Right renal pelvis (tissue), 4 donors: ENCODE measurements at places on chromosomes 16 and 17. TPM values are rescaled to one million over a fixed set of nuclear protein-coding genes. Genes with fewer than 3 reads are reported as not detected.

DNA sequence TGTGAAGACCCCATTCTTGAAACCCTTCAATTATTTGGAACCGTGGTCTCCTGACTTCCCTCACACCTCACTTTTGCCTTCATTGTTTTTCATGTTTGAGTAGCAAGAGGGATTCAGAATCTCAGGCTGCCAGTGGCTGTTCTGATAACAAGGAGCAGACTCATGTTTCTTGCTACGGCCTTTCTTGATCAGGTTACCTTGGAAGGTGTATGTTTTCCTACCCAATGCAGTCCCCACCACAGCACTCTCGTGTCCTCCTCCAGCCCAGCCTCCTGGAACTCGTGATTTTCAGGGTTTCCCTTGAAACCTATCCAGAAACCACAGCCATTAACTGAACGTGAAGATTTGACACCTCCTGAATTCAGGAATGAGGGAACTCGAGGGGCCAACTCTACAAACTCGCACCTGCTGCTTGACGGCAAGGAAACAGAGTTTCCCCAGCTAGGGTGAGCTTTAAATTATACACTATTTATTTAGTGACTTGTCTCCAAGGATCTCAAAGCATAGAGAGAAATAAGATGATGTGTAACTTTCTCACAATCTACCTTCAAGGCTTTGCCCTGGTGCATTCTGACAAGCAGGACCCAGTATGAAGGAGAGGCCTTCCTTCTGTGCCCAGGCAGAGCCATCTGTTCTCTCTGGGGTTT is 1.6 kb downstream of the ZFHX3 start:
- no peak for DNase-seq

GRCh38 chr16:55009581-55009980 is 78.9 kb downstream of the IRX5 start:
- no peak for DNase-seq

DNA sequence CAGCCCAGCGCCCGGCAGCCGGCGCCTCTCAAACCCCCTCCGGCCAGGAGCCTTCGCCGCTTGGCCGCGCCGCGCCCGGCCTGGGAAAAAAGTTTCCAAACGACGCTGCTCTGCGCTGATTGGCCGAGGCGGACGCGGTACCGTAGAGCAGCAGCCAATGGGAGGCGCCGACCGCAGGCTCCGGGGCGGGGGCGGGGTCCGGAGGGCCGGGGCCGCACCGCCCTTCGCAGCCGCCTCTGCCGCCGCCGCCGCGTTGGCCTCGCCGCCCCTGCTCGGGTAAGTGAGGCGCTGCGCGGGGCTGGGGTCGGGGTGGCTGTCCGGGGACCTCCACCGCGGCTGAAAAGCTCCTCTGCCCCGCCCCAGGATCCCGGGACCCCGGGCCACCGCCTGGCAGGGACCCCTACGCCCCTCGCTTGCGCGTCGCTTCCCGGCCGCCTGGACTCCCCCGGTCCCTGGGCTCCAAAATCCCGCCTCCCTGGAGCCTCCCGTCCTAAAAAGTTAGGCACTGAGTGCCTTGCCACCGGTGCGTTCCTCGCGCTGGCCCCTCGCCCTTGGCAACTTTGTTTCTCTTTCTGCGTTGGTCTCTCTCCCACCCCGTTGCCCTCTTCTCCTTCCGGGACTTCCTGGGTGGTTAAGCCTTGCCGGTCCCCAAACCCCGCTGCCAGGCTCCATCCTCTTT is at the start of gene NDE1:
Gene NDE1, plus strand, starts transcription at position 227 of the 679 bp plus-strand sequence. CDS start 14,534 bp downstream, outside the sequence.
- peak; percentile 83 for DNase-seq

GRCh38 chr17:81898029-81898866 is 3.8 kb upstream of the NPB start:
- no peak for DNase-seq

GRCh38 chr17:13128676-13129075 is 110.8 kb upstream of the ELAC2 start:
- no peak for DNase-seq

- DNase-seq = no peak
Measured at GRCh38 chr17:15926039-15926740, 18.7 kb upstream of the ADORA2B start.

GRCh38 chr16:2236337-2237101 is at the start of gene DNASE1L2:
Gene DNASE1L2 (plus strand): TSS chr16:2236444. CDS start chr16:2236817, 373 bp downstream.
- DNase-seq = no peak

DNA sequence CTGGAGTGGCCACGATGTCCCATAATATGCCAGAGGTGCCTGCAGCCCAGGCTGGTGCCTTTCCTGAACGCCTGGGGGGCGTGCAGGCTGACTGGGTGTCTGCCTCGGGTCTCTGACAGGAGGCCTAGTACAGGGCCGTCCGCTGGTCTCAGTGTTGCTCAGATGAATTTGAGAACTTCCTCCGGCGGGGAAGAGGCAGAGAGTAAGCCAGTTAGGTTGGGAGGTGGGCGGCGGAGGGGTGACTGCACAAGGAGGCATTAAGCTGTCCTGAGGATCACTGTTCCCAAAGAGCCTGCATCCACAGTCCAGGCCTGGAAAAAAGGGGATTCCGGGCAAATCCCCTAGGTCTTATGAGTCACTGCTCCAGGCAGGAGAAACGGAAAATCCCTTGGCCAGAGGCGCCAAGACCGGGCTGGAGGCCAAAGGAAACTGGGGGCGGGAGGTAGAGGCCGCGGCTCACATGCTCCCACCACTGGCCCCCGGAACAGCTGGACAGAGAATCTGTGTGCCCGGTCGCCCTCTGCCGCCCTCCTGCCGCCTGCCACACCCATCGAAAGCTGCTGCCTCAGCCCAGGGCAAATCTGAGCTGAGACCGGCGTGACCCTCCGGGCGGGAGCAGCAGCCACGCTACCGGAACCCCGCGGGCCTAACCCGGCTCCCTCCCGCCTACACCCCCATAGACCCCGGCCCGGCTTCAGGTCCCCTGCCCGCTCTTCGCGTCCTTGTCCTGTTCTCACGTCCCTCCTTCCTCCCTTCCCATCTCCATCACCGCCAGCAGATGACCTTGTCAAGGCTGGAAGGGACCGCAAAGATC is 1.2 kb downstream of the TRIM47 start:
- no peak for DNase-seq

DNA sequence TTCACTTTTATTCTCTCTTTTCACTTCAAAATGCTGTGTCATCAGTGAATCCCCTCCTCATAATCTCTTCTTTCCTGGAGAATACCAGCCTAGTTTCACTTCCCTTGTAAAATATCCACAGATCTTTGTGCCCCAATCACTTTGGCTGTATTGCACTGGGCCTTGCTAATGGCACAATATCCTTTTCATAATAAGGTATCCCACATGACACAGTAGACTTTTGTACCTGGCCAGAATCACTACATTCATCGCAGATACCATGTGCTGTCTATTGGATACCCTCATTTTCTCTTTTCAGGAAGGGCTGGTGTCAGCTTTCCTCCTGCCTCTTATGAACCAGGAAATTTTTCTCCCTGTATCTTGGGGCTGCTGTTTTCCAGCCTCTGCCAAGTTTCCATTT is 25.7 kb upstream of the TOX3 start:
- DNase-seq = no peak

GRCh38 chr17:8798846-8799569 is at the start of gene MFSD6L:
Gene MFSD6L (minus strand): TSS chr17:8799365. CDS start chr17:8799120, 245 bp downstream.
- no peak for DNase-seq

DNA sequence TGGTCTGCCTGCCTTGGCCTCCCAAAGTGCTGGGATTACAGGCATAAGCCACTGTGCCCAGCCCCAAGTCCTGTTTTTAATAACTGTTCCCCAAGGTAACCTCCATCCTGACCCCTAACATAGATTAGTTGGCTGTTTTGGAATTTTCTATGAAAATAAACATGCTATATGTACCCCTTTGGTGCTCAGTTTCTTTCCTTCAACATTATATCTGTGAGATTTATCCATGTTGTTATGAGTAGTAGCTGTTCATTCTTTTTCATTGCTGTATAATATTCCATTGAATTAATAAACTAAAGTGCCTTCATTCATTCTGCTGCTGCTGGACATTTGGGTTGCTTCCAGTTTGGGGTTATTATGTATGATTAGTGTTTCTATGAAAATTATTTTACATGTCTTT is 26.3 kb upstream of the FMNL1 start:
- DNase-seq = no peak

- DNase-seq = no peak
Measured at GRCh38 chr16:56606476-56607108, 1.8 kb upstream of the MT2A start.

DNA sequence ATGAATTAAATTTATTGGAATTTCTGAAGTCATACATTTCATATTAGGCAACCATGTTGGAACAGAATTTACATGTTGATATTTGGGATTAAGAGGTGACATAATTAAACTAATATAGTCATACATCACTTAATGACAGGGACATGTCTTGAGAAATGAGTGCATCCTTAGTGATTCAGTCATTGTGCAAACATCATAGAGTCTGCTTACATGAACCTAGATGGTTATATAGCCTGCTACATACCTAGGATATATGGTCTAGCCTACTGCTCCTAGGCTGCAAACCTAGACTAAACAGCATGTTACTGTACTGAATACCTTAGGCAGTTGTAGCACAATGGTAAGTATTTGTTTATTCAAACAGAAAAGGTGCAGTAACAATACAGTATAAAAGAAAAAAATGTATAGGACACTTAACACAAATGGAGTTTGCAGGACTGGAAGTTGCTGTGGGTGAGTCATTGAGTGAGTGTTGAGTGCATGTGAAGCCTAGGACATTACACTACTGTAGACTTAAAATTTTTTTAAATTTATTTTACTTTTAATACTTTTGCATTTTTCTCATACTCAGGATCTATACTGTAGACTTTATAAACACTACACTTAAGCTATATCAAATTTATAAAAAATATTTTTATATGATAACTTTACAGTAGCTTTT is 85.6 kb downstream of the OMG start:
- no peak for DNase-seq

- DNase-seq = no peak
Measured at GRCh38 chr16:11258553-11259492, 2.8 kb upstream of the SOCS1 start.

GRCh38 chr16:74759564-74759963 is 15.1 kb downstream of the FA2H start:
- no peak for DNase-seq

DNA sequence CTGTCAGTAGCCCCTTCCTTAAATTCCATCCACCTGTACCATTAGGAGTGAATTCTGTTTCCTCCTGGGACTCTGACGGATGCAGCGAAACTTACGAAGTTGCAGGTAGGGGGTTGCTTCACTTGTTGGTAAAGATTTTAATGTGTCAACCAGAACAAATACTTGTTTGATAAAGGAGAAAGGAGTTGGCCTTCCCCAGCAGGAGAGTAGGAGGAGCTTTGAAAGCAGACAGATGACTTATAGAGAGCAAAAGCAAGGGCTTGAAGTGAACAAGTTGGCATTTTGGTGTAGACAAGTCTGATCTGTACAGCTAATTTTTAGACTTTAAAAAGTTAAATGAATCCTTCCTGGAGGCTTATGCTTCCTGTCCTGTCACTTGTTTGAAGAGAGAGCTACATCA is 38.1 kb upstream of the PMFBP1 start:
- no peak for DNase-seq

GRCh38 chr17:18224387-18225120 is 881 bp upstream of the LLGL1 start:
- DNase-seq = peak; percentile 20

GRCh38 chr17:57111386-57111785 is 26.3 kb downstream of the AKAP1 start:
- no peak for DNase-seq

DNA sequence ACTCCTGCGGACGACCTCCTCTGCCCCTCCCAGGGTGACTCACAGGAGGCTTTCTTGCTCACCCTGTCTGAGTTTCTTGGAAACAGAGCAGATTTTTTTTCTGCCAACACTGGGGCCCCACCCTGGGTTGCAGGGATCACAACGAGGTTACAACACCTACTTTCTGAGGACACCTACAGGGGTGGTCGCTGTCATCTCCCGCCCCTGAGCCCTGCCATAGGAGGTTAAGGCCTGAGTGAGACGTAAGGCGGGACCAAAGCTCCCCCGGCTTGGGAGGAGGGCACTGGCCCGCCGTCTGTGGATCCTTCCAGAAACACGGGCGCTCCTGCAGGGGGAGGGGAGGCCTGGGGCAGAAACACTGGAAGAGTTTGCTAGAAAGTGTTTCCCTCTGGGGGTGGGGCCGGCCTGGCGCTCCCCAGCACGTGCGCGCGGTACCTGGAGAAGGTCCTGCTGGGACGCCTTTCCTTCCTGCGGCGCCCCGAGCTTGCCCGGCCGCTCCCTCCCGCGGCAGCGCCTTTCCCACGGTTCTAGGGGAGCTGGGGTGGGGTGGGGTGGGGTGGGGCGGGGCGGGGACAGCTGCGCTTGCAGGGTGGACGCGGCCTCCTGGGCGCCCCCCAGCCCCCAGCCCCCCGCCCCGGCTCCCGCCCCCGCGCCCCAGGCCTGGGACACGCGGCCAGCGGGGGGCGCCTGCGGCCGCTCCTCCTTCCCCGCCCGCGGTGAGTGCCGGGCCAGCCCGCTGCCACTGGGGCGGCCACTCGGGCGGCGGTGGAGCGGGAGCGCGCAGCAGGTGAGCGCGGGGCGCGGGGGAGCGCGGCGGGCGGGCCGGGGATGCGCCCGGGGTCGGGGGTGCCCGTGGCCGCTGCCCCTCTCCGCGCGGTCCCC is 20.7 kb upstream of the ADCY7 start:
- no peak for DNase-seq

DNA sequence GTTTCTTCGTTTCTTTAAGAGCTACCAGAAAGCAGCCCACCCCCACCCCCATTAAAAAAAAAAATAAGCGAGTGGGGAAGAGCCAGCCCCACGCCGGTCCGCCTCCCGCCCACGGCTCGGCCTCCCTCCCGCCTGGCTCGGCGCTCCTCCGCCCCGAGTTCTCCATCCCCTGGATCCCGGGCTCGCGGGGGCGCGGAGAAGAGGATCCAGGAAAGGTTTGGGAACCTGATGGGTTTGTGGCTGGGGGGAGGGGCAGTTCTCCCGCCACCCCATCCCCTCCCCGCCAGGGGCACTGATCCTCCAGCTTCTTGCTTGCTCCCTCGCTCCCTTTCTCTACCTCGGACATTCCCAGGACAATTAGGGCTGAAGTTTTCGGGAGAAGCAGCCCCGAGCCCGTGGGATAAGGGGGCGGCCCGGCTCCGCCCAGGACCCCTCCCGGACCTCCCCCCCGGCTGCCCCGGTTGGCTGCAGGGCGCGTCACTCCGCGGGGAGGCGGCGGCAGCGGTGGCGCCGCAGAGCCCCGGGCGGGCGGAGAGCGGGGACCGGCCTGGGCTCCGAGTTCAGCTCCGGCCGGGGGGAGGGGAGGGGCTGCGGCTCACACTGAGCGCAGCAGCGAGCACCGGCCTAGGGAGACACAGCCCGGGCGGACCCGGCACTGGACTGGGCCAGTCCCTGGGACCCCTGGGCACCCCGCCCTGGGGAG is 1.0 kb upstream of the SALL1 start:
- peak; percentile 90 for DNase-seq

GRCh38 chr16:59567496-59567895 is 833.4 kb upstream of the GOT2 start:
- no peak for DNase-seq

Gene SECTM1
- polyA plus RNA-seq = 1.6 TPM

Gene PLA2G10
- 0.20 TPM for polyA plus RNA-seq

Gene GNG13
- polyA plus RNA-seq = 0.37 TPM

Gene TBC1D3I
- polyA plus RNA-seq = not detected

Gene SLFN12L
- 0.15 TPM for polyA plus RNA-seq

Gene ZNF286A
- polyA plus RNA-seq = 40.9 TPM

Gene TMEM92
- polyA plus RNA-seq = 1.9 TPM

Gene HNF1B
- 120 TPM for polyA plus RNA-seq

Gene CES3
- polyA plus RNA-seq = 1.8 TPM

Gene ASPA
- 30.4 TPM for polyA plus RNA-seq

Gene CDH16
- polyA plus RNA-seq = 295 TPM

Gene PALB2
- 20.3 TPM for polyA plus RNA-seq

Gene PRAC1
- not detected for polyA plus RNA-seq

Gene DPEP2
- 0.70 TPM for polyA plus RNA-seq
